ENCODE measurements at places on chromosomes 16 and 17.

GRCh38 chr17:51258756-51259563 is 889 bp downstream of the MBTD1 start:
- H3K4me1 ChIP-seq: peaks cover 44% of the 10 kb centered on the region
- H3K27me3 ChIP-seq: no peaks in the 10 kb centered on the region
- peak overlapping the region; percentile 74 for H3K27ac ChIP-seq
- H3K36me3 ChIP-seq: peaks cover 18% of the 10 kb centered on the region

GRCh38 chr17:72714357-72714966 is 378.0 kb downstream of the SLC39A11 start:
- H3K4me1 ChIP-seq: peaks cover 26% of the 10 kb centered on the region
- H3K4me3 ChIP-seq: no peak overlapping the region
- H3K36me3 ChIP-seq: peaks cover 18% of the 10 kb centered on the region
- no peak for DNase-seq
- H3K27me3 ChIP-seq: peaks cover 7% of the 10 kb centered on the region

DNA sequence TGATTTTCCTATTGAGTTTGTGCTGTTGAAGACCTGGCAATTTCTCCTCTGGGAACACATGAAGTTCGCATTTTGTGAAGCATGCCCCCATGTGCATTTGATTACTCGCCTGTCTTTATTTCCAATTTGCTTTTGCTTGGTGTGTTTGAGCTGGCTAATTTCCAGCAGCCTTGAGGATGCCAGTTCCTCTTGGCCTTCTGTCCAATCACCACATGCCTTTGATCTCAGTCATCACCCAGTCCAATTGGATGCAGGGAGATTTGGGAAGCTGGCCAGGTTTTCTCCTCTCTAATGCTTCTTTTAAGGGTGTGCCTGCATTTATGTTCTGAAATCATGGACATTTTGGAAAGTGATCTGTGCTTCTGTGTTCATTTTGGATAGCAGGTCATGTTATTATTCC is 3.8 kb upstream of the TMEM100 start:
- DNase-seq: no peak
- H3K27ac ChIP-seq: no peak overlapping the region
- H3K4me1 ChIP-seq: no peaks in the 10 kb centered on the region
- no peak overlapping the region for H3K4me3 ChIP-seq
- peaks cover 59% of the 10 kb centered on the region for H3K27me3 ChIP-seq

GRCh38 chr17:76597156-76598003 is 11.7 kb upstream of the ST6GALNAC2 start:
- peaks cover 25% of the 10 kb centered on the region for H3K27me3 ChIP-seq
- no peak for DNase-seq
- H3K27ac ChIP-seq: no peak overlapping the region
- H3K4me1 ChIP-seq: peaks cover 8% of the 10 kb centered on the region
- H3K36me3 ChIP-seq: no peaks in the 10 kb centered on the region
- no peak overlapping the region for H3K4me3 ChIP-seq

GRCh38 chr17:39687546-39688474 is at the start of gene PGAP3:
Gene PGAP3, minus strand, starts transcription at chr17:39688057. Its CDS starts 43 bp downstream, at chr17:39688014.
- peak within 1 kb of the TSS; percentile 88 for H3K4me3 ChIP-seq
- H3K27me3 ChIP-seq: no peaks in the 10 kb centered on the region
- H3K4me1 ChIP-seq: peaks cover 14% of the 10 kb centered on the region

DNA sequence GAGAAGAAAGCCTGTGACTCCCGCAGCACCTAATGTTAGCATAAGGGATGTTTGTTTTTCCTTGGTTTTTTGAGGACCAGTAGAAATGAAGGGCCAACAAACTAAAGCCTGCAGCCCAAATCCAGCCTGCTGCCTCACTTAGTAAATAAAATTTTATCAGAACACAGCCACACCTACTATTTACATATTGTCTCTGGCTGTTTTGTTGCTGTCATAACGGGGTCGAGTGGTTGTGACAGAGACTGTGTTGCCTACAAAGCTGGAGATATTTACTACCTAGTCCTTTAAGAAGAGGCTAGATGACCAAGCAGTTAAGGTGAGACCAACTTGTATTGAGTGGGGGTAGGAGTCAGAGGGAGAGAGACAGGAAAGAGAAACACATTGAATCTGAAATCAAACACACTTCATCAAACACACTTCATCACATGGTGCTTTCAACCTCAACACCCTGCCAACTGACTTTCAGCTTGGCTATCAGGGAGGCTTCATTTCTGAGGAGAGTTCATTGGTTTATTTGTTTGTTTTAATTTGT is 546.3 kb upstream of the CDH11 start:
- no peak overlapping the region for H3K27ac ChIP-seq
- no peaks in the 10 kb centered on the region for H3K4me1 ChIP-seq
- no peak for DNase-seq
- no peaks in the 10 kb centered on the region for H3K36me3 ChIP-seq
- H3K4me3 ChIP-seq: no peak overlapping the region

DNA sequence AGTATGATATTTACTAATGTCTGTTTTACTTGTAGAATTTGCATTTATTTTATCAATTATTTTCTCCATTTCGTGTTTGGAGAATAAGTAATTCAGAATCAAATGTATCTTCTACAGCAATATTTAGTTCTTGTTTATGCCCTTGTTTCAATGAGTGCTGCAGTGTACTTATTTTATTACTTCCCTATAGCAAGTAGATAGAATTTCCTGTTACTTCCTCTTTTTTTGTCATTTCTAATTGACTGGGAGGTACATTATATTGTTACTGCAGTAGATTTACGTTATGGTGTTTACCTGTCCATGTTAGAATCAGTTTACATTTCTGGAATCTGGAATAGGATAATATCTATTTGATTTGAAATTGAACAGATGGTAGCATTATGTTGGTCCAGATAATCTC is 71.2 kb downstream of the OMG start:
- H3K27ac ChIP-seq: no peak overlapping the region
- no peak overlapping the region for H3K4me3 ChIP-seq
- peaks cover 4% of the 10 kb centered on the region for H3K4me1 ChIP-seq

DNA sequence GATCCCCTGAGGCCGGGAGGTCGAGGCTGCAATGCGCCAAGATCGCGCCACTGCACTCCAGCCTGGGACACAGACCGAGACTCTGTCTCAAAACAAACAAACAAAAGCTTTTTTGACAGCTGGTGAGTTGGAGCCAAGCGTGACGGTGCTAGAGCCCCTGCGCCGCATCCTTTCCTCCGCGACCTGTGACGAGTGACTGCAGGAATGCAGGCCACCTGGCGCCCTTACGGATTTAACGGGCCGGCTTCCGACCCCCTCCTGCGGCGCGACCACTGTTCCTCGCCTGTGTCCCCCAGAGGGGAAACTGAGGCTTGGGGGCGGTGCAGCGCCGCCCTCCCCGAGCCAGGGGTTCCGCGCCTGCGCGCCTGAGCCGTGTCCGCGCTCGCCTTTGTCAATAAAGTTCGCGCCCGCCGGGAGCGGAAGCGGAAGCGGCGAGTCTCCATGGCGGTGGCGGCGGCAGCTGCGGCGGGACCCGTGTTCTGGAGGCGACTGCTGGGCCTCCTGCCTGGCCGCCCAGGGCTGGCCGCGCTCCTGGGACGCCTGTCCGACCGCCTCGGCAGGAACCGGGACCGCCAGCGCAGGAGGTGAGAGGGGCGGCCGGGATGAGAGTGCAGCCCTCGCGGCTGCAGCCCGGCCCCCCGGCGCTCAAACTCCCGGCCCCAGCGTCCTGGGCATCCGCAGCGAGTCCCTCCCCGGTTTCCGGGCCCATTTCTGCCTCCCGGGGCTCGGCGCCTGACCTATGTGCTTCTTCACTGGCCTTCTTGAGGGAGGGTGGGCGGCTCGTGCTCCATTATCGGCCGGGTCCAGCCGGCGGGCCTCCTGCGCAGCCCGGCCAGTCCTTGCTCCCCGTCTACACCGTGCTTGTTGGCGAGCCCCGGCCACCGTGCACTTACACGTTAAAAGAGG is at the start of gene PGS1:
PGS1 (plus strand) TSS at position 425 of the 906 bp plus-strand sequence; CDS start at position 442, 17 bp downstream.
- peaks cover 16% of the 10 kb centered on the region for H3K36me3 ChIP-seq
- peaks cover 3% of the 10 kb centered on the region for H3K27me3 ChIP-seq
- H3K4me1 ChIP-seq: peaks cover 30% of the 10 kb centered on the region
- peak; percentile 93 for DNase-seq
- peak within 1 kb of the TSS; percentile 95 for H3K4me3 ChIP-seq

- H3K36me3 ChIP-seq: no peaks in the 10 kb centered on the region
- H3K4me1 ChIP-seq: no peaks in the 10 kb centered on the region
- H3K27ac ChIP-seq: no peak overlapping the region
- peaks cover 2% of the 10 kb centered on the region for H3K27me3 ChIP-seq
Observed at GRCh38 chr17:6126768-6127167, 56.6 kb downstream of the WSCD1 start.

GRCh38 chr16:6966925-6967324 is 365.7 kb upstream of the RBFOX1 start:
- no peaks in the 10 kb centered on the region for H3K36me3 ChIP-seq
- H3K27me3 ChIP-seq: no peaks in the 10 kb centered on the region
- no peaks in the 10 kb centered on the region for H3K4me1 ChIP-seq
- DNase-seq: no peak
- H3K4me3 ChIP-seq: no peak overlapping the region
- H3K27ac ChIP-seq: no peak overlapping the region

- H3K27ac ChIP-seq: no peak overlapping the region
- no peaks in the 10 kb centered on the region for H3K36me3 ChIP-seq
- DNase-seq: no peak
- H3K27me3 ChIP-seq: peaks cover 17% of the 10 kb centered on the region
- no peak overlapping the region for H3K4me3 ChIP-seq
Observed at GRCh38 chr17:68782789-68783188, 172.4 kb downstream of the ABCA8 start.

- no peaks in the 10 kb centered on the region for H3K4me1 ChIP-seq
- no peaks in the 10 kb centered on the region for H3K27me3 ChIP-seq
- no peak overlapping the region for H3K4me3 ChIP-seq
- DNase-seq: no peak
- no peaks in the 10 kb centered on the region for H3K36me3 ChIP-seq
- no peak overlapping the region for H3K27ac ChIP-seq
Observed at GRCh38 chr17:53919356-53919755, 96.6 kb downstream of the KIF2B start.
